ENCODE measurements at places on chromosomes 11 and 22.

- DNase-seq = no peak
Observed at GRCh38 chr11:68503251-68503687, 42.7 kb downstream of the PPP6R3 start.

GRCh38 chr11:70880416-70880815, 372.0 kb downstream of the SHANK2 start:
- DNase-seq = no peak

DNA sequence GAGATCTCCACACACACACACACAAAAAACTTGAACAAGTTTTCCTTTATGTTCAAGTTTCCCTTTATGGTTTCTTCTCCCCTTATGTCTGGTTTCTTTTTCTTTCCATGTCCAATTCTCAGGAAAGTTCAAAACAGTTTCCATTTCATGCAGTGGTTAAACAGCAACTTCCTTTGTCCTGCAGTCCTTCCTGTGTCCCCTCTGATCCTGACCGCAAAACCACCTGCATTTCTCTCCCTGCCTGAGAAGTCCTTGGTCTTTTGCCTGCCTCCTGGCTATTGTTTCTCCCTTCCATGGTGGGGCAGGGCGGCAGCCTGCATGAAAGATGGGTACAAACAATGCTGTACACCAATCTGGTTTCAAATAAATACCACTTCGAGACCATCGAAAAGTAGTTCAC, 58.3 kb upstream of the SORL1 start:
- DNase-seq = no peak

DNA sequence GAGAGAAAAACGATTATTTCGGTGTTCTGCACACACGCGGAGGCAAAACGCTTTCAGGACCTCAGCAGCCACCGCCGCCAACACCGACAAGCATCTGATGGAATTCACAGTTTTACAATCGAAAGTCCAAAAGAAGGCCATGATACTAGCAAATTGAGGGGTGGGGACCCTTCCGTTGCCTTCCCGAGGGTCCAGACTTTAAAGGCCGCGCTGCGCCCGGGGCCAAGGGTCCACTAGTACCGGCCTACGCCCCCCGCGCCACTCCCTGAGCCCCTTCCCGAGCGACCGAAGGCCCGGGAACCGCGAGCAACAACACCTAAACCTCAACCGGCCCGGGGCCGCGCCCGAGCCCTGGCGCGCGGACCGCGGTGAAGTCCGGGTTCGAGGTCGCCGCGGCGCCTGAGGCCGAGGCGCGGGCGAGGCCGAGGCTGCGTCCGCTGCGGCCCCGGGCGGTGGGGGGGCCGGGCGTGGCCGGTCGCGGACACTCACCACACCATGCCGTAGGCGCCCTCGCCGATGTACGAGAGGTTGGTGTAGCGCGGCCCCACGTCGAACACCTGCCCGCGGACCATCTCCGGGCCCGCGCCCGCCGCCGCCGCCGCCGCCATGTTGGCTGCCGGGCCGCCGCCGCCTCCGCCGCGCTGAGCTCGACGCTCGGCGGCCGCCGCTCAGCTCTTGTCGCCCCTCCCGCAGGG, 465 bp downstream of the MAPK1 start:
- DNase-seq = no peak

GRCh38 chr11:72655896-72656464, 18.2 kb downstream of the PDE2A start:
- no peak for DNase-seq

GRCh38 chr11:20226933-20227332, 66.7 kb upstream of the DBX1 start:
- DNase-seq = no peak

GRCh38 chr11:8910649-8911026, 351 bp upstream of the AKIP1 start:
- DNase-seq = no peak

DNA sequence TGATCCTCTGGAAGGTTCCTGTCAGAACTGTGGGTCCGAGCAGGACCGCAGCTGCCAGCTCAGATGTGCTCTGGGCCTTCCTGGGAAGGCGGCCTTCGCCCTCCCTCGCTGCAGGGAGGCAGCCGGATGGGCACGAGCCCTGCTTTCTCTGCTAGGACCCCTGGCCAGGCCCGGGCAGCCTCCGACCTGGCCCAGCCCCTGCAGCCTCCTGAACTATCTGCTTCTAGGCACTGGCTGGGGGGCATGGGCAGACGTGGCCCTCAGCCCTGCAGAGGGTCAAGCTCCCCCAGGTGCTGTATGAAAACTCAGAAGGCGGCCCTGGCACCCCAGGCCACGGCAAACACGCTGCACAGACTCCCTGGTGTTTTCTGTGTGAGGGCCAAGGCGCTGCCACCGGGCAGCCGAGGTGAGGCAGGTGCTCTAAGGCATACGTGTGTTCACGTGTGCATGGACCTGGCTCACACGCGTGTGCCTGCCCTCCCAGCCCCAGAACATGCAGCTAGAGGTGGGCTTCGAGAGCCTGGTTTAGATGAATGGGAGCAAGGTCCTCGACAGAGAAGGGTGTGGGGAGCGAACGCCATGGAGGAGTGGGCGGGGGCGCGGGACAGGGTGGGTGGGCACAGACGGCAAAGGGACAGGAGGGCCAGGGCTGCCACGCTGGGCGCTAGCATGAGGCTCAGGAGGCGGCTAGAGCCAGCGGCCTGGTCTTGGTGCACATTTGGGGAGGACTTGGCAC, 4.3 kb downstream of the LRFN4 start:
- no peak for DNase-seq

- DNase-seq = no peak
Observed at GRCh38 chr11:124745835-124746620, 6.0 kb downstream of the VSIG2 start.

DNA sequence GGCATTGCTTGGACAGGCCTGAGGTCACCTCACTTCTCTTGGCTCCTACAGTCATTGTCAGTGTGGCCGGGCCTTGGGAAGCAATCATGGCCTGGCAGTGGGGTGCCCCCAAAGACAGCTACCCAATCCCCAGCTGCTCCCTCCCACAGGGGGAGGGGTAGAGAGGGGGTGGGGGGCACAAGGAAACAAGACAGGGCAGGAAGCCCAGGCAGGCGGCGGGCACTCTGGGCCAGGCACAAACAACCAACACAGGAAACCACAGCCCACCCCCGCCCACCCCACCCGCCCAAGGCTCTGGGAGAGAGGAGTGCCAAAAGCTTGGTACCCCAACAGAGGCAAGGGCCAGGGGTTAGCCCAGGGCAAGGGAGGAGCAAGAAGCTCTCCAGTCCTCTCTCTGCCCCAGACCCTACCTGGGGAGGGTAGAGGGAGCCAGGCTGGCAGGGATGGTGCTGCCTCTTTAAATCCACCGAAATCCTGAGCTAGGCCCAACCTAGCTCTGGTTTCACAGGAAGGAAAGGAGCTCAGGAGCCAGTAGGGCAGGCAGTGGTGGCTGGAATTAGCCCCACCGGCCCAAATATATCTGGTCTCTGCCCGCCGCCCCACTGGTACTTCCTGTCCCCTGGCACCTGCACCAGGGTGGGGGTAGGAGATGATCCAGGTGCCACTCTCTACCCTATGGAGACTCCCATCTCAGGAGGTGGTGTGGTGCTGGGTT, 12.2 kb downstream of the BCL9L start:
- peak; percentile 61 for DNase-seq

DNA sequence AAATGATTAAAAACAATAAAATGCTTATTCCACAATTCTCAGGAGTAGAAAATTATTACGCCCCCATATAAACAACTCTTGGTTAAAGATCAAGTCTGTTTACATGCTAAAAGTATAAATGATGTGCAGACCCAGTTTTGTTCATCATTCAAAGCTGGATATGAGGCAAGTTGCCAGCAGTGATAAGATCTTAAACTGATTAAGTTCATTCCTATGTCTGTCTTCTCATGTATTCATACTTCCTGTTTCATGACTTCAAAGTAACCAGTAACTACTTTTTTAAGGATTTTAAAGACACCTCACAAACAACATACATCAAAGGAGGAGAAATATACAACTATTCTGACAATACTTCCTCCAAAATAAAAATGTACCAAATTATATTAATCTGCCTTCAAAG, 55.0 kb upstream of the ARHGAP32 start:
- no peak for DNase-seq
